ENCODE measurements at places on chromosomes 6 and 20. TPM values are rescaled to one million over a fixed set of nuclear protein-coding genes. Genes with fewer than 3 reads are reported as not detected.

Gene HLA-F
- polyA plus RNA-seq: 4.5 TPM

Gene DLL1
- polyA plus RNA-seq: 0.04 TPM

Gene TRIM31
- polyA plus RNA-seq: 3.3 TPM

Gene CST1
- 0.44 TPM for polyA plus RNA-seq

Gene LY6G6C
- 0.21 TPM for polyA plus RNA-seq

Gene ATF6B
- 23.1 TPM for polyA plus RNA-seq

Gene FAM217A
- polyA plus RNA-seq: not detected

Gene CDH4
- 10.3 TPM for polyA plus RNA-seq

Gene SRMS
- not detected for polyA plus RNA-seq

Gene TREM1
- polyA plus RNA-seq: not detected

Gene MAP7
- polyA plus RNA-seq: 49.5 TPM

Gene CALHM4
- polyA plus RNA-seq: not detected

Gene B3GAT2
- 0.03 TPM for polyA plus RNA-seq

DNA sequence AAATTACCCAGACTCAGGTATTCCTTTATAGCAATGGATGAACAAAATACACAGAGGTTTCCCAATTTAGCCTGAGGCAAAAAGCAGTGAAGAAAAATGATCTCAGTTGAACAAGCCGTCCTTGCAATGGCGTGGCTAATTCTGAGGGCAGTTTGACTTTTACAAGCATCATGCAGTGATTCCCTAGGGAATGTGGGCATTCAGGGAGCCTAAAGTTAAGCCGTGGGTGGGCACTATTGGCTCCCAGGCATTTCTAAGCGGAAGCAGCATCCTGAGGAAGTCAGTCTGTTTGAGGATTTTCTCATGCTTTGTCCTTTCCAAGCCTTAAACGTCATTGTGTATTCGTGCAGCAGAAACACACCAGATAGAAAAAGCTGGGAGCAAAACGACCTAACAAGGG is 133.9 kb downstream of the MYLK4 start:
- DNase-seq: no peak

DNA sequence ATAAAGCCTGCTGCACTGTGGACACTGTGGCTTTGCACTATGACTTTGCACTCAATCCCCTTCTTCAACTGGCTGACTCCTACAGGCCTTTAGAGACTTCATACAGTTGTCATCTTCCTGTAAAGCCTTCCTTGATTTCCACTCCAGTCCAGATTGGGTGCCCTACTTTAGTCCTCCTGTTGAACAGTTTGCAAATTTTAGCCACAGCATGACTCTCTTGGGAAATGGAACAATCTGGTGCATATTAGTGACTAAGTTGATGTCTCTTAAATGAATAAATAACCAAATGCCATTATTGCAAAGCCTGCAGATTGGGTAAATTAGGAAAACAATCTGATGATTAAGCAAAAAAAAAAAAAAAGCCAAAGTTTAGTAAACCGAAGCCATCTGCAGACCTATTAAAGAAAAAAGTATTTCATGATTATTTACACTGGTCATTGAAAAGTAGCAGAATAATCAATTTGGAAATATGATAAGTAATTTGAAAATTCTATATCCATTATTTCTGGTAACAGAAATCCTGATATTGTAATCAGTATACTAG is 12.6 kb downstream of the PLCB4 start:
- no peak for DNase-seq

GRCh38 chr6:23414051-23414445 is 712.0 kb upstream of the NRSN1 start:
- DNase-seq: no peak

DNA sequence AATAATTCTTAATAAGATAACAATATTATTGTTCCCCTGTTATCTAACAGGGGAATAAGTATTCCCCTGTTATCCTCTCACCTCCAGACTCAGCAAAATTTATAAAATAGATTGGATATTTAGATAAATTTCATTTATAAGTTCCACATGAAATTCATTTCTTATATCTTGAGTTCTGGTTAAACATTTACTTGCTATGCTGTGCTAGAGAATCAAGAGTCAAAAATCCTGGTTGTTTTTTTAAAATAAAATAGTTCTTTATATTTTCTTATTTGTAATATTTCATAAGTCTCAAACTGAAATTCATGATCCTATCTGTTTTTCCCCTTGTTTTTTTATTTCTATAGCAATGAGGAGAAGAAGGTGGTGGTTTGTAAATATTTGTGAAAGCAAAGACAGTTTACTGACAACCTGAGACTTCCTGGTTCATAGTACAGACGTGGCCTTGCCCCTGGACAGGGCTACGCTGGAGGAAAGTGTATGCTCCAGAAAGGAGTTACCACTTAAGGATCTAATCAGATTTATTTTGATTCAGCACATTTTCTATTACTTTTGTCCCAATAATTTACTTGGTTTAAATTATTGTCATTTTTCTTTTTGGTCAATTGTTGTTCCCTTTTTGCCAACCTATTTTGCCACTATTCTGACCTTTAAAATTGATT is 37.8 kb upstream of the MARCKS start:
- DNase-seq: peak; percentile 71

- no peak for DNase-seq
Observed at GRCh38 chr6:106685833-106686232, 56.5 kb downstream of the QRSL1 start.

DNA sequence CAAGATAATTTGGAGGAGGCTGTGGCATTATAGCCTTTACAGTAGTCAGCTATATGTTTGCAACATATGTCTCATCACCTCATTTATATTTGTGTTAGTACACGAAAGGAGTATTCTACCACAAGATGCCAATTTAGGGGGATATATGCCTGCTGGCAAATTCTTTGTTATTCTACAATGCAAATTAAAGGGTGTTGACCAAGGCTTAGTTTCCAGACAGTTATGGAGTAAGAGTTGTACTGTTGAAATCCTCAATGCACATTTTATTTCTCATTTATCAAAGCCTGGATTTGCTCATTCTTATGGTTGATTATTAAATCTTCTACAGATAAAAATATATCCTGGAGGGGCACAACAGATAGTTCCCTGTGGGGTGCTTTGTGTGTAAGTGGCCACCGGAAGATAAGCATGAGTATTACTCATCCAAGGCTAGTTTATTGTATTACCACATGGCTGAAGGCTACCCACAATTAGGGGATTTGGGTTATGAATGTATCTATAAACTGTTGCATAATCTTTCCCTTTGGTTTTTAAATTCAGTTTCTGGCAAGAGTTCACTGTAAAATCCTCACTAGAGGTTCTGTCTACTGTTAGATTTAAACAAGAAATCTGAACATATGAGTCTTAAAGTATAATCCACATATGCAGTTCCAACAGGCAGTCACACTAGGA is 9.0 kb downstream of the CST9 start:
- DNase-seq: no peak

DNA sequence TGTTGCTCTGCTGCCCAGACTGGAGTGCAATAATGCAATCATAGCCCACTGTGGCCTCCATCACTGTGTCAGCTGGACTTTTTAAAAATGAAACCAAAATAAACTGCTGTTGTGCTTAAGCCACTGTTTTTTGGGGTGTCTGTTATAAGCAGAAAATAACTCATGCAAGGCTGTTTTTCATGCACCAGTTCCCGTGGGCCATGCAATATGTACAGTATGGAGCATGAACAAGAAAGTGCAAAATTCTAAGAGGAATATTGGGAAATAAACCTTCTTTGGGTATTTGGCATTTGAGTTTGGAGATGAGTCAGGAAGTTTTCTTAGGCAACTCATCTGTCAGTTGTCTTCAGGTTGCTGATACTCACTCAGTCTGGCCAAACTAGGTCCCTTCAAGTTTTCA is 14.9 kb upstream of the ZFAND3 start:
- DNase-seq: no peak

DNA sequence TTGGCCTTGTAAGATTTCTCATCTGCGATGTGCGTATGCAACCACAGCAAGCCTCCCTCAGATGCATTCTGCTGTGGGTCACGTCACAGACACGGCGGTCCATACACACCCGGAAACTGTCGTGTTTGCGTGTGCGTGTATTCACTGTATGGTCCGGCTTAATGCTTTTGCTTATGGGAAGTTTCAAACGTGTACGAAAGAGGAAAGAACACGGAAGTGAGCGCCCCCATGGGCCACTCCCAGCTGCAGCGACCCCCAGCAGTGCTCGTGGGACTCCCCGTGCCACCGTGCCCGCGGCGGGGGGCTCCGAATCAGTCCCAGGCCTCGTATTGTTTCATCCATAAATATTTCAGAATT is 10.2 kb downstream of the DLL1 start:
- DNase-seq: no peak

GRCh38 chr20:63394069-63394919 is 33.1 kb upstream of the CHRNA4 start:
- no peak for DNase-seq

GRCh38 chr6:24719125-24719971 is at the start of gene C6orf62:
Gene C6orf62 (minus strand): TSS chr6:24719154. CDS start chr6:24718668, 486 bp downstream.
- peak; percentile 17 for DNase-seq

DNA sequence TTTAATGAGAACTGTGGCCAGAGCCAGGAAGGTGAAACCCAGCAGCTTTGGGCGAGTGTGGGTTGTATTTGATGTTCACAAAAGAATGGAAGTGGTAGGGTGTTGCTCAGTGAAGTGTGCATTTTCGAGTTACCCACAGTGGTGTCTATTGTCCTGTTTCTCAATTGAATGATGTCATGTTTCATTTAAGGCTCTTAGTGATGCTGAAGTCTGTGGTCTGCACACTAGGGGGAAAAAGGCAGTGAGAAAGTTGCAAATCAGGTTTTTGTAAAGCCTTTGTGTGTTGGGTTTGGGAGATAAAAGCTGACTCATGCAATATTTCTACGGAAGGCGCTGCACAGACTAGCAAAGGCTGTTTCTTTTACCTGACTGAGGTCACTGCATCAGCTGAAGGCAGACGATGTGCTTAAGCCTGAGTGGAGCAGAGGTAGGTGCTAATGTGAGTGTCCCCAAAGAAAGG is 121.1 kb downstream of the PLEKHG1 start:
- DNase-seq: no peak

- DNase-seq: no peak
Observed at GRCh38 chr6:128365520-128366160, 154.8 kb downstream of the PTPRK start.

DNA sequence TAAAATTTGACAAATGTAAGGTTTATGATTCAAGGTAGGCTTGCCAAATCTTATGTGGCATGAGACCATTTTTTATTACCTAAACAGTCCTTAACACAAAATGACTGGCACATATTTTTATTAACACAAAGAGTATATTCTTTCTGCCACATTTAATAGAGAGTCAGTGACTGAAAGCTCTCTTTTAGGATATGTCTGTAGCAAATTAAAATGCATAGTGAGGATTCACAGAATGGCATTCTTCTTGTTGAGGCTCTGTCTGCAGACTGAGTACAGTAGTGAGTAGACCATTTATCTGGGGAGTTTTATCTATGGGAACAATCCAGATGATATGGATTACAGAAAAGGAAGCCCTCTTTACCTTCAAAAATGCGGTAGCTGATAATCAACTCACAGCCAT is 56.5 kb downstream of the HAO1 start:
- DNase-seq: no peak

GRCh38 chr6:138727182-138727581 is 46.4 kb upstream of the CCDC28A start:
- DNase-seq: no peak

- no peak for DNase-seq
Observed at GRCh38 chr6:116449565-116449964, 11.6 kb upstream of the CALHM6 start.

GRCh38 chr6:157116426-157116825 is 206.9 kb downstream of the TMEM242 start:
- DNase-seq: no peak

GRCh38 chr6:167702241-167702827 is 124.4 kb upstream of the AFDN start:
- no peak for DNase-seq

GRCh38 chr20:43748274-43748673 is 21.5 kb upstream of the GTSF1L start:
- no peak for DNase-seq

DNA sequence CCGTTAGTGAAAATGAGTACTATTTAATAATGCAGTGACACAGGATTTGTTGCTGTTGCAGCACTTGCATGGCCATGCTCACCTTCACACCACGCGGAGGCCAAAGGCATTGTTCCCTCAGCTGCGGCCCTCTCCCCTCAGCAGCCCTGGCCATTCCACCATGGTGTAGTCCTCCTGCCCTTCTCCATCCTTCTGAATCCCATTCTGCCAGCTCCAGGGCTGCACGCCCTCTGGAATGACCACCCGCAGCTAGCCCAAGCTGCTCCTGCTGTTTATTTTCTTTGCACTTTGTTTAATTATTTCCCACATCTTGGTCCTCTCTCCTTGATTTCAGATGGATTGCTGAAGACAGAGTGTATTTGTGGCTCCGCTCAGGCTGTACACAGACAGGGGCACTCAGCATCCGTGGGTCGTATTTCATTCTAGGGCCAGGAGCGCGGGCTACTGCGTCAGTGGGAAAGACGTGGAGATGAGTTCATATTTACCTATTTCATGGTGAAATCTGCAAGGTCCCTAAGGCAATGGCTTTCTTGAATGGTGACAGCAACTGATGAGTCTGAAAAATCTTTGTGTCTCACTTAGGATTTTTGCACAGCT is 81.4 kb upstream of the DUSP22 start:
- DNase-seq: no peak

DNA sequence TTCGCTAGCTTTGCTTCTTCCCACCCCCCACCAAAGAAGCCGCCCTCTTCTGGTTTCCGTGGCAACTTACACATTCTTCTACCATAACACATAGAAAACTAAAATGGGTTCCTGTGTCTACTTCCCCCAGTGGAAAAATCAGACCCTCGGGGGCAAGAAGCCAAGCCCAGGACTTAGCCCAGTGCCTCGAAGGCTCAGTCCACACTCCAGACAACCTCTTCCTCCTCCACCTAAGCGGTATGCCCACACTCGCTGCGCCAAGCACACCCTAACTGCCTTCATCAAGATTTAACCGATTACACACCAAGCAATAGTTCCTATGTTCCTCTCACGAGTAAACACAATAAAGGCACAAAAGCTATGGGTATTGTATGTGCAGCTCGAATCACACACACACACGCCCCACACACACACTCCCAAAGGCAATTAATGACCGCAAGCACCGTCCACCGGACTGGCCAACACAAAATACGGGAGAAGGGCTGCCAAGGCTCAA is 537 bp downstream of the PPIL4 start:
- DNase-seq: peak; percentile 42

DNA sequence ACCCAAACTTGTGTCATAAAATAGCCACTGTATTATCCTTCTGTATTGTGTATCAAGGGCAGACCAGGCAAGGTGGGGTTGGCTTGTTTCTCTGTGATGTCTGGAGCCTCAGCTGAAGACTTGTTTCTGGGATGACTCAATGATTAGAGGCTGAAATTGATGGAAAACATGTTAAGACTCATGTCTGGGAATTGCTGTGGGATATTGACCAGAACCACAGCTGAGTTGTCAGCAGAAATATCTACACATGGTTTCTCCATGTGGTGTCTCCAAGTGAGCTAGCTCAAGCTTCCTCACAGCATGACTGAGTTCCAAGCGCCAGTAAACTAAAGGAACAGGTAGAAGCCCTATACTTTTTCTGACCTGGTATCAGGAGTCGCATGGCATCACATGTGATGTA is 128.5 kb upstream of the SYNDIG1 start:
- DNase-seq: no peak

- DNase-seq: no peak
Observed at GRCh38 chr20:34185766-34186620, 55.2 kb upstream of the ASIP start.

- DNase-seq: no peak
Observed at GRCh38 chr20:58889334-58889760, 36.8 kb downstream of the GNAS start.

- DNase-seq: no peak
Observed at GRCh38 chr6:135527116-135527959, 29.8 kb upstream of the AHI1 start.

- DNase-seq: no peak
Observed at GRCh38 chr6:154080461-154081189, 41.6 kb downstream of the OPRM1 start.

GRCh38 chr6:168239044-168239773 is 80.4 kb downstream of the DACT2 start:
- DNase-seq: no peak

Measured in A549 (cell line).